H54 (cell line): ENCODE measurements at places on chromosomes 7 and 10.
A peak's percentile ranks its signal among the peaks of the same experiment; 100 is the strongest.

DNA sequence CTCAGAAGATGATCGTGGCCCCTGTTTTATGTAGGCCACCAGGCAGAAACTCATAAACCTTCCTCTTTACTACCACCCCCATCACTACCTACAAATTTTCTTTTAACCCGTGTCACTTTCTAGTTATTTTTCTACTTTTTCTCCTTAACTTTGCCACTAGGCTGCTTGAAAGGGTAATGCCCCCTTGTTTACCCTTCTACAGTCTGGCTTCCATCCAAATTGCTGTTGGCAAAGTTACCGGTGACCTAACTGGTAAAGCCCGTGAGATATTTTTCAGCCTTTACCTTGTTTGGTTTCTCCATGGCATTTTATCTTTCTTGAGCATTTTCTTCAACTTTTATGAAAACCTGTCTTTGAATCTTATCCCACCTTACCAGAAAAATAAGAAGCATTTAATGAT is 153.0 kb downstream of the WNT2 start:
- DNase-seq = no peak

DNA sequence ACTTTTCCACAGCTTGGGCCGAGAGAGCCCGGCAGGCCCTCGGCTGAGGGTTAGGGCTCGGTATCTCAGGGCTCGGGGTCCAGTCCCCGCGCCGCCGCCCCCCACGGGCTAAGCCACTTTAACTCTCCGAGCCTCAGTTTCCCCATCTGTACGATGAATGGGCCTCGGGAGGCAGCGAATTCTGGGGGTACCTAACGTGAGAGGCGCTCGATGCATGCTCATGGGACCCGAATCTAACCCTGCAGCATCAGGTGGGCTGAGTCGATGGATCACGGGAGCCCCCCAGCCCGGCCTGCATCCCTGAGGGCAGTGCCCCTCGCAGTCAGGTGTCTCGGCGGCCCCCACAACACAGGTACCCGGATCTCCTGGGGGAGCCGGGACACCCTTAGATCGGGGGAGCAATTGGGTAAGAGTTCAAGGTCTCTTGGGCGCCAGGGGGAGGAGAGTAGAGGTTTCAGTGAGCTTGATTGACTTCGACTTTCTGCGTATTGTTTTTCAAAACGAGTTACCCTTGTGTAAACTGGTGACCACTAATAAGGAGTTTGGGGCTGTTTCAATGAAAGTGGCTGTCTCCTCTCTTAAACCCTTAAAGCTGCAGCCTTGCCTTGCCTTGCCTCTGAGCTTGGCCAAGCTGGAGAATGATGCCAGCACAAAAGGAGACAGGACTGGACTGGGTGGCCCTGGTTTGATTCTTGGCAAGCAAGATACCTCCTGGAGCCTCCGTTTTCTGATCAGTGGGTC is 631 bp downstream of the POR start:
- DNase-seq = no peak

- no peak for DNase-seq
Measured at GRCh38 chr10:69479240-69480067, 28.2 kb downstream of the TSPAN15 start.

GRCh38 chr7:42236976-42237810 is at the start of gene GLI3:
Gene GLI3, minus strand, starts transcription at chr7:42237209. Its CDS starts 13,956 bp downstream, at chr7:42223253.
- peak; percentile 100 for DNase-seq

GRCh38 chr7:143147070-143147469 is 15.2 kb downstream of the PIP start:
- no peak for DNase-seq

GRCh38 chr10:82211346-82211745 is 336.4 kb downstream of the NRG3 start:
- no peak for DNase-seq

DNA sequence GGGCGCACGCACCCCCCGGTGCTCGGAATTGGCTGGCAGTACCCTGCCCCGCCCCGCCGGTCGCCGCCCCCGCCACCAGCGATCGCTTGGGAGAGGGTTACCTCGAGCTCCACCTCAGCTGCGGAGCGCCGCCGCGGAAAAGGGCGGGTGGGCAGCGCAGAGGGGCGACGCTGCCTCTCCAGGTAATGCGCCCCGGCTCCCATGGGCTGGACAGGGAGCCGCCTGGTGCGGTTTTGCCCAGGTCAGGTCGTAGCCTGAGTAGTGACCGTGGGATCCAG is 1.3 kb downstream of the PFKFB3 start:
- peak; percentile 45 for DNase-seq

- no peak for DNase-seq
Measured at GRCh38 chr7:51459809-51460208, 143.2 kb upstream of the COBL start.

- peak; percentile 37 for DNase-seq
Measured at GRCh38 chr7:12729112-12729511, 41.7 kb downstream of the ARL4A start.

GRCh38 chr7:44646921-44647636 is 40.7 kb downstream of the OGDH start:
- DNase-seq = no peak

DNA sequence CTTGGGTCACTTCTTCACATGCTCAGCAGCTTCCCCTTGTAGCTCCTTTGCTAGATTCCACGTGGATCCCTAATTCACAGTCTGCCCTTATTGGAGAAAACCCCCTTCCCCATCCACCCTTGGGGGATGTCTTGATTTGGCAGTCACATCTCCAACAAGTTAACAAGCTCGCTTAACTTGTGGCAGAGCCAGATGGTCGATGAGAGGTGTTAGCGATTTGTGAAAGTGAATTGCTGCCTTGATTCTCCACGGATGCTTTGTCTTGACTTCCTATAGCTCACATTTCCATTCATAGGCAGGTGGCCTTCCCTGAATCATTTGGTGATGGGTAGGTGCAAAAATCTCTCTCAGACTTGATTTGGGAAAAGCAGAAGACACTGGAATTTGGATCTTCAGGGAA is 387.9 kb downstream of the TCERG1L start:
- DNase-seq = no peak

- DNase-seq = no peak
Measured at GRCh38 chr7:111783854-111784253, 221.6 kb upstream of the IMMP2L start.

DNA sequence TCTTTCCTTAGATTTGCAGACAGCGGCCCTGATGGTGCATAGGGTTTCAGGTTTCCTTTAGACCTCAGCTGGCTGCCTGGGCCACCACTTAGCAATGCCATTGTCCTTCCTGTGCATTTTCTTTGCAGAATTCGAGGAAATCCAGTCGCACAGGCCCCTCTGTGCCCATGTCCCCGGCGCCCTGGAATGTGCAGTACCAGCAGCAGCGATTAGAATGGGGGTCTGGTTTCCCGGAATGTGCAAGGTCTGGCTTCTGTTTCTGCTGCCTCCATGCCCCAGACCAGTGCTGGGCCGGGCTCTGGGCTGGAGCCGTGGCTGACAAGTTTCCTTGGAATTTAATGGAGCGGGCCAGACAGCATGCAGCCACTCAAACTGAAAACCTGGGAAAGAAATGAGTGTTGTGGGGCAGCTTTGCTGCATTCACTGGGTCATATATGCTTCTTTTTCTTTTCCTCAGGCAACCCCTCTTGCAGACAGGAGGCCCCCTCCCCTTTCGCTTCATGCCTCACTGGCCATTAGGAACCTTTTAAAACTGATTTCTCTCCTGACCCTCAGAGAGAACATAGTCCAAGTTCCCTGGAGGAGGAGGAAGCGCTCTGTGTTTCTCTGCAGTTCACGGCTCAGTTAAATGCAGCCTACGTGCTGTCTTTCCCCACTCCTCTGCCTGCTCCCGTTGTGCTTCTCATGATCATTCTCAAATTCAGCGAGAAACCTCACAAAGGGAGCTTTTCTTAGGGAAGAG is 14.4 kb downstream of the HTRA1 start:
- no peak for DNase-seq

DNA sequence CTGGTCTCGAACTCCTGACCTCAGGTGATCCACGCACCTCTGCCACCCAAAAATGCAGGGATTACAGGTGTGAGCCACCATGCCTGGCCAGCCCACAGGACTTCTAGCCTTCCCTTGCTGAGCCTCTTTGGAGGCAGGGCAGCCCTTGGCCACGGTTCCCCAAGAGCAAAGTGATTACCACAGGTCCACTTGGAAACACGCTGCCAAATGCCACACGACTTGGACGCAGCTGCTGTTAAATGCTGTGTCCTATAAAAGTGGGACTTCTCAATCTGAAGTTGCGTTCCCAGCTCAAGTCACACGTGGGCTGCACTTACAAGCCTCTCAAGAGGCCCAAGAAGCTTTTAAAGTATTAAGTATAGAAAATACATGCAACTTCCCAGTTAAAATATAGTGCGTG is 30.1 kb downstream of the CTBP2 start:
- no peak for DNase-seq

DNA sequence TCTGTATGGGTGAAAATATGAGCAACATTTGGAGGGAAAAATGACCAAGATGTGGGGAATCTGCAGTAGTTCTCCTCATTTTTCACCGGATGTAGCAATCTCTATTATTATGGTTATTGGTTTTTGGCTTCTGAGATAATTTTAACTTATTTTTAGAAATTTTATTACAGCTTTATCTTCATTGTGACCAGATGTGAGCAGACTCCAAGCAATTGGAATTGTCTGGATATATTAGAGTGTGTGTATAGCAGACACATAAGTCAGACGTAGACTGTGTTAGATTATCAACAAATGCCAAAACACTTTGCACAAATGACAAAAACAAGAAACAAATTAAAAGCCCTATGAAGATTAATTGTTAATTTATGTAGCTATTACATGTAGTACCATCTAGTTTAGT is 249.1 kb downstream of the DNAJB9 start:
- DNase-seq = no peak

- DNase-seq = no peak
Measured at GRCh38 chr10:103793429-103793828, 61.9 kb downstream of the SH3PXD2A start.

- DNase-seq = no peak
Measured at GRCh38 chr7:40230101-40230500, 95.3 kb downstream of the SUGCT start.

DNA sequence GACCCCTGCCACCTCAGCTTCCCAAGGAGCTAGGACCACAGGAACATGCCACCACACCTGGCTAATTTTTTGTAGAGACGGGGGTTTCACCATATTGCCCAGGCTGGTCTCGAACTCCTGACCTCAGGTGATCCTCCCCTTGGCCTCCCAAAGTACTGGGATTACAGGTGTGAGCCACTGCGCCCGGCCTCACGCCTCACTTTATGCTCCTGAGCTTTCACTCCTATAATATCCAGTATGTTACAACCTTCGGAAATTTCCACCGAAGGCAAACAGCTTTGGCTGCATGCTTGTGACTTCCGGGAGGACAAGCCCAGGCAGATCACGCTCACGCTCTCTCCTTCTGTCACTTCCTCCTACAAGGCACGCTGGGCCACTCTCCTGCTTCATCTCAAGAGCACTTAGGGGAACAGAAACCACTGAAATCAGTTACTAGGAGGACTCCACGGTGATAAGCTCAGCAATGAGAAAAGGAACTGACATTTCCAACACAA is 4.4 kb upstream of the MAD1L1 start:
- DNase-seq = no peak

- no peak for DNase-seq
Measured at GRCh38 chr7:102833343-102833742, 79.5 kb upstream of the LRRC17 start.

DNA sequence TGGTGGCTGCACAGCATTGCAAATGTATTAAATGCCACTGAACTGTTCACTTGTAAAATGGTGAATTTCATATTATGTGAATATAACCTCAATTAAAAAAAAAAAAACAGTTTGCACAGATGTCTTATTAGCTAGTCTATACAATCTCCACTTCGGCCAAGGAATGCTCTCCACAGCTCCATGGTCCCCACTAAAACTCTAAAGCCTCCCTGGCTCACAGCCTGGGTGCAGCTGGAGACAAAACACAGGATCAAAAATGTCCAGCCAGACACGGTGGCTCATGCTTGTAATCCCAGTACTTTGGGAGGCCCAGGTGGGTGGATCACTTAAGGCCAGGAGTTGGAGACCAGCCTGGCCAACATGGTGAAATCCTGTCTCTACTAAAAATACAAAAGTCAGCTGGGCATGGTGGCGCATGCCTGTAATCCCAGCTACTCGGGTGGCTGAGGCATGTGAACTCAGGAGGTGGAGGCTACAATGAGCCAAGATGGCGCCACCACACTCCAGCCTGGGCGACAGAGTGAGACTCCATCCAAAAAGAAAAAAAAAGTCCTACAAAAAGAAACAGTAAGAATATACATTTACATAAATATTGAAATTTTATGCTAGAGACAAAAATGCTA is 66.0 kb downstream of the SRPK2 start:
- DNase-seq = no peak

- no peak for DNase-seq
Measured at GRCh38 chr7:106279425-106280197, 5.2 kb downstream of the NAMPT start.

DNA sequence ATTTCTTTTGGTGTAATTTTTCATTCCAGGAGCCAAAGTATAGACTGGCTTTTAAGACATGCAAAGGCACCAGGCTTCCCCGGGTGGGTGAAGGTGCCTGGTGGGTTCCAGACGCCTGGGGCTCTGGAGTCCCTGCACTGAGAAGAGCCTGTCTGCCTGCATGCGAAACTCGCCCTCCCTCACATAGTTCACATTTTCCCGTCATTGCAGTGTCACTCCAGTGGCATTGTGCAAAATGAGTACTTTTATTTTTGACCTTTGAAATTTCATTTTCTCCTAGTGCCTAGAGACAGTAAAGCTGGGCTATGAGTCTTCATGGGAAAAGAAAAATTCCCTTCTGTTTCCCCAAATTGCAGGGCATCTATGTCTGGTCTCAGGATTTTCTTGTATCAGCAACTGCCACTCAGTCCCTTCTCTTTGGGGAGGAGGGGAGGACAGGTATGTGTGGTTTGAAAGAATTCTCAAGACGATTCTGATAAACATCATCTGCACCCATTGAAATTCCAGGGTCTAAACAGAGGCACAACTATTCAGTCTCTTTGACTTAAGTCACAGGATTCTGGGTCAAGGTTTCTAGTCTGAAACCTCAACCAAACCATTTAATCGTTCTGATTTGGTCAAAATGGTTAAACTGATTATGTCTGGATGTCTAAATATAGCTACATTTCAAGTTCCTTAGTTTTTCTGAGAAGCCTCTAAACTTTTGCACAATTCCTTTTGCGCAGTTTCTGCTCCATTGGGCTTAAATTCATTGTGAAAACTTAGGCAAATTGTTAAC is 107.8 kb downstream of the CYP26A1 start:
- DNase-seq = no peak

- no peak for DNase-seq
Measured at GRCh38 chr7:76009672-76010600, 15.5 kb upstream of the TMEM120A start.

DNA sequence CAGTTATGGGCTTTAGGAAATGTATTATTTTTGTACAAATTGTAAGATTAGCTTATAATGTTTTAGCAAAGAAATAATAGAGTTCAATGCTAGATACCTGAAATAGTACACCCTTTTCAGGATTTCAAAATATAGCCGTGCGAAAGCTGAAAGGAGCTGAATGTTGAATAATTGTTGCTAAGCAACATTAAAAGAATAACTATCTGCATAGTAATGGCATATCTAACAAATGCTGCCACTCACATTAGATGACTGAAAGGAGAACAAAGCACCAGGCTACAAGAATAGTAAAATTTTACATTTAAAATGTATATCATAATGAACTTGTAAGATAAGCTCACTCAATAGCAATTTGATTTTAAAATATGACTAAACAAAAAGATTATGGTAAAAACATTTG is 82.5 kb downstream of the SDHAF3 start:
- DNase-seq = no peak
